Heart right ventricle (tissue), 16 donors: ENCODE measurements at places on chromosomes 7 and 10. TPM values are rescaled to one million over a fixed set of nuclear protein-coding genes. Genes with fewer than 3 reads are reported as not detected.

ITPRID1 gene
- not detected for polyA plus RNA-seq

DNA sequence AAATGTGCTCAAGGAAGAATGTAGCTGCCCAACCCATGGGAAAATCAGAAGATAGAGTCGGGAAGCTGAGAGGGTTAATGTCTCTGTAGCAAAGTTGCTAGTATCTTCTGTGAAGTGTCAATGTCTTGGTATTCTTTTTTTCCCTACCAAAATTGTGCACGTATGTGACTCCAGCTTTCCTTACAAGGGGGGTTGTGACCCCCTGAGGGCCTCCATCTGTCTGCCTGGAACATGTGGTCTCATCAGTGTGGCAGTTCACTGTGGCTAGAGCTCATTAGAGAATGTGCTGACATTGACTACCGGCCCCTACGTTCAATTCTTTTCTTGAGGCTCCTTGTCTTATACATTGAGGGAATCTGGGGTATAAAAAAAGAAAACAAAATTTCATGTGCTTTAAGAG is 725.2 kb upstream of the CELF2 start:
- DNase-seq = no peak

- DNase-seq = no peak
These were observed 61.0 kb downstream of the DOCK4 start for GRCh38 chr7:112145206-112145605.

- no peak for DNase-seq
These were observed 49.6 kb downstream of the ARID5B start for GRCh38 chr10:61951144-61951483.

DNA sequence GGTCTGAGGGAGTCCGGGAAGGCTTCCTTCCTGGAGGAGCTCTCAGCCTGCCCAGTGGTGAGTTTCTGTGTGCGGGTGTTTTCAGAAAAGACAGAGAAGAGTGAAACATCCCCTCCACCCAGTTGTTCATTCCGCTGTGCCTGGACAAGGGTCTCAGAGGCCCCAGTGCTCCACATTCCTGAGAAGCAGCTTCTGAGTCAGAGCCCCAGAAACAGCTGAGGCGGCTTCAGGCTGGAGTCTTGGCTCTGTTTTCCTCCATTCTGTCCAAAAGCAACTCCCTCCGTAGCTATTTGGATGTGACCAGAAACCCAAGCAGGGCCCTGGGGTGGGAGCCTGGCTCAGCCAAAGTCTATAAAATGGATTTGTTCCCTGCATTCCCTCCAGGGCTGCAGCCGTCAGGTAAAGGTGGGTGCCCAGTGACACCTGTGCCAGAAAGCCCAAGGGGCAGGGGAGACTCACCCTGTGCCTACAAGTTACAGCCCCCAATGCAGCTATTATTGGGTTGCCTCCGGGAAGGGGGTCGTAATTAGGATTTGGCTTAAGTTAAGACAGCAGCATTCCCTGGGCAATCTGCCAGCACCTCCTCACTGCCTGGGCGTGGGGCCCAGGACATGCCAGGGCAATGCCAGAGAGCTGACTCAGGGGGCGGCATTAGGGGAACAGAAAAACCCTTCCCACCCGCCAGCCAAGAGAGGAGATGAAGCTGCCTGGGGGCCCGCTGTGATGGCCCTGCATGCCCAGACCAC is 13.1 kb upstream of the CAMK2G start:
- peak; percentile 84 for DNase-seq

DNA sequence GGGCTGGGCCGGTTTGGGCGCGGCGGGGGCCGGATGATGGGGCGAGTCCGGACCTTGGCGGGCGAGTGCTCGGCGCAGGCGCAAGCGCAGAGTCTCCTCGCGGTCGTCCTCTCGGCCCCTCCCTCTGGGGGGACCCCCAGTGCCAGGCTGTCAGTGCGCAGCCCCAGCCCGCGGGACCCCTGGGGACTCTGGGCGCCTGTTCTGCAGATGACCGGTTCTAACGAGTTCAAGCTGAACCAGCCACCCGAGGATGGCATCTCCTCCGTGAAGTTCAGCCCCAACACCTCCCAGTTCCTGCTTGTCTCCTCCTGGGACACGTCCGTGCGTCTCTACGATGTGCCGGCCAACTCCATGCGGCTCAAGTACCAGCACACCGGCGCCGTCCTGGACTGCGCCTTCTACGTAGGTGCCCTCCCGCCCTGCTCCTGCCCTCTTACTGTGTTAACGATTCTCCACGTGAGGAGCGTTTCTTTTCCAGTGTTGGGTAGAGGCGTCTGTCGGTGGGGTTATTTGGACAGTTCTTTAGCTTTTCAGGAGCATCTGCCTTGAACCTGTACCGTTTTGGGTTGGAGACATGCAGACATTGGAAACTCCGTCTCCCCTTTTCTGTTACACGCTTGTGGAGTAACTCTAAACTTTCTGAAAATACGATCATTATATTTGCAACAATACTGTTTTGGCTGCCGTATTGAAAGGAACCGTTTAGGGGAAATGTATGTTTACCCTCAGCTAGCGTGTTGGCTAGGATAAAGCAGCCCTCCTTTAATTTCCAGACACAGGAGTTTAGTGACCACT is 706 bp downstream of the BUB3 start:
- peak; percentile 66 for DNase-seq

DNA sequence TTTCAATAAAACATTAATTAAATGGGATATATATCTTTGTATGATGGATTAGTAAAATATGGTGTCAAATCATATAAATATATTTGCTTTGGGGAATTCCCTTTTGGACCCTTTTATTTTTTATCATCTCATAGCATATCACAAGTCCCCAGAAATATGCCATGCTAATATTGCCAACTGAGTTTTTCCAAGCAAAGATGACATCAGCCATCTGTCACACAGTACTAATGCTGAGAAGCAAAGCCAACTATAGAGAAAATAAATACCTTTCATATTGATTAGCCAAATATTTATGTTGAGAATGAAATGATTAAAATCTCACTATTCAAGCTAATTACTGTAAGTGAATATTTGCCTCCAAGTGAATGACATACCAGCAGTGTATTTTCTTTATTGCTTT is 575.3 kb downstream of the ETV1 start:
- no peak for DNase-seq
